Stimulated activated CD4-positive, alpha-beta T cell treated with anti-CD3 and anti-CD28 coated beads, Interleukin-12 subunit alpha, Interleukin-12 subunit beta, amount 100 ng/mL, for 24 hours (primary cell): ENCODE measurements at places on chromosomes 16 and 17.

DNA sequence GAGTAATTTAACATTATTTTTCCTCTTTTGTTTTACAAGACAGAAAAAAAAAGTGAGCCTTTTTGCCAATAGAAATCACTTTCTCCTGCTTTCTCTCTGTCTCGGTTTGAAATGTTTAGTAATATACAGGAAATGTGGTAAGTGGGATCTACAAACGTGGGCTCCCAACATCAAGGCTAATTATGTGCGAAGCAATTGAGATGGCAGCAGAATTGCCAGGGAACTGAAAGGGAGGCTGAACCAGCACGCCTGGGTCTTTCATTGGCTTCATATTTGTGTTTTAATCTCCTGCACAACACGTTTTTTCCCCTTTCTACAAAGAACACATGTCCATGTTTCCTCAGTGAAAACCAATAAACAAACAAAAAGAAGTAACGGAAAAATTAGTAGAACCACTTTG lies 743.9 kb upstream of the SOX9 start:
- DNase-seq = no peak

DNA sequence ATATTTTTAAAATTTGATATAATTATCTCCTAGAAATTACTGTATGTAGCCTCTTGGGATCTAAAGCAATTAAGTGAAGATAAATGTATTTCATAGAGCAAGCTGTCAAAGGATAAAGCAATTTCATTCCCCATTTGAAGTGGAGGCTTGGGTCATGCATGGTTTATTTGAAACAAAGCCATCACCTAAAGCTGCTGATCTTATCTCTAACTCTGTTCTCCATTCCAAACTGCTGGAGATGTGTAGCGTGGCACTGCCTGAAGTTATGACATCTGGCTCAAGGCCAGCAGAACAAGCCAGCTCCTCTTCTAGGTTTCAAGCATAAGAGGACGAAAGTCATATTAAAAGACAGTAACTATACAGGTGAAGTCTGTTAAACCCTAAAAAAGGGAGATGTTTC lies 83.9 kb downstream of the HIC1 start:
- no peak for DNase-seq

- DNase-seq = peak; percentile 58
These were observed 37.6 kb downstream of the CTU2 start for GRCh38 chr16:88743693-88744576.

- DNase-seq = no peak
These were observed 46.9 kb downstream of the TUBD1 start for GRCh38 chr17:59845595-59846393.

DNA sequence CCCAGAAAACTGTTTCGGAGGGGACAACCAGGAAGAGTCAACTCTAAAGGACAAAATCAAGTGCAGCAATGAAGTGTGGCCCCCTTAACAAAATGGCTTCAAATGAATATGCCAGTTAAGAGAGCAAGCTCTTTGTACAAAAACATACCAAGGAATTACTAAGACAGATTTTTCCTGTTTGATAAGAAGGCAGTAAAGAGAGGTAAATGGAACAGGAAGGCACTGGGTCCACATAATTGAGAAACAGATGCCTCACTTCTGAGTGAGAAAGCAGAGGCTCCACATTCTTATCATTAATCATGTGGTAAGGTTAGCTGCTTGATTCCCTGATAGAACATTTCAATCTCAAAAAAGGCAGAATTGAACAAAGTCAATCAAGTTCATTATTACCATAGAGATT lies 44.9 kb downstream of the MBTD1 start:
- DNase-seq = no peak

GRCh38 chr16:86015606-86016005 lies 116.6 kb downstream of the IRF8 start:
- no peak for DNase-seq

DNA sequence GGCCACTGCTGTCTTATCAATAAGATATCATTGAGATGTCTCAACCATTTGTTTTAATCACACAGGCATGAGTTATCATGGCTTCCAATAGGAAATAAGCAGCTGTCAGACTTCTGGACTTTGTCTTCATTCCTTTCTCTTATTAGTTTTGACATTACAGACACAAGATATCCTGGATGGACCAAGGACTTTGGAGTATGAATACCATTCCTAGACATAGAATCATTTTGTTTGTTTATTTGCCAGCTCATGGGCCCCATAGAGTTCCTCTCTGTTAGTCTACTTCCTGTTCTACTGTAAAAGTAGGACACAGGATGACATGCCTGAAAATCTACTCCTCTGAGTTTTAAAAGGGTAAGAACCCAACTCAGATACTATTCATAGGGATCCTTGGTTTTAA lies 77.7 kb upstream of the KCNJ16 start:
- DNase-seq = no peak

GRCh38 chr16:67394155-67395104 lies 1.1 kb upstream of the TPPP3 start:
- no peak for DNase-seq

- no peak for DNase-seq
These were observed 6.2 kb downstream of the SPATA2L start for GRCh38 chr16:89695086-89695874.

DNA sequence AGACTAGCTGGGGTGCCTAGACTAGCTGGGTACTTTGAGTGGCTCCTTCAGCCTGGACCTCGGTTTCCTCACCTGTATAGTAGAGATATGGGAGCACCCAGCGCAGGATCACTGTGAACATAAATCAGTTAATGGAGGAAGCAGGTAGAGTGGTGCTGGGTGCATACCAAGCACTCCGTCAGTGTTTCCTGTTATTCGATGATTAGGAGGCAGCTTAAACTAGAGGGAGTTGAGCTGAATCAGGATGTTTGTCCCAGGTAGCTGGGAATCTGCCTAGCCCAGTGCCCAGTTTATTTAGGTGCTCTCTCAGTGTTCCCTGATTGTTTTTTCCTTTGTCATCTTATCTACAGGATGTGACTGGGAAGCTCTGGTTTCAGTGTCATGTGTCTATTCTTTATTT lies 8.4 kb upstream of the TMEM235 start:
- DNase-seq = no peak

GRCh38 chr16:49953090-49953489 lies 71.9 kb upstream of the CNEP1R1 start:
- no peak for DNase-seq

DNA sequence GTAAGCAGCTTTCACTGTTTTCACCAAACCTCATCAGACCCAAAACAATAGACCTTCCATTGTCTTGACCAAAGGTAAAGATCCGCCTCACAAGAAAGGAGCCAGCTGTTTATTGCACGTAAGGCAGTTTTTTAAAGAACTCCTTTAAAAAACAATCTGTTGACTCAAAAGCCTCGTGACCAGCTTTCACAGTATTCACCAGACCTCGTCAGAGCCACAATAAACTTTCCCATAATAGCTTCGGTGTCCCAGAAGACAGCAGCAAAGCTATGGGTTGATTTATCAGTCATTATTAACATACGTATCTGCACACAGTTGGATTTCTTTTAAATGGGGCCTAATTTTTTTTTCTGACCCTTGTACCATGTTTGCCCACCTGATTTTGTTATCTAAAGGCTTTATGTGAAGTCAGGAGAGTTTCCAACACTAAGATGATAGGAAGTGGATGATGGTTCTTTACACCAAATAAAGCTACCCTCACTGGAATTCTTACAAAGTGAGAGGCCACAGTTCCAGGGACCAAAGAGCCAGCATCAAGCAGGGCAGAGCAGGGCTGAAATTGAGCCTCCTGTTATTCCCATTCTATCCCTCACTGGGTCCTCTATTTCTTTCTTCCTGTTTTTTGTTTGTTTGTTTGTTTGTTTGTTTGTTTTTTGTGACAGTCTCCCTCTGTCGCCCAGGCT lies 17.6 kb upstream of the HELZ start:
- no peak for DNase-seq

DNA sequence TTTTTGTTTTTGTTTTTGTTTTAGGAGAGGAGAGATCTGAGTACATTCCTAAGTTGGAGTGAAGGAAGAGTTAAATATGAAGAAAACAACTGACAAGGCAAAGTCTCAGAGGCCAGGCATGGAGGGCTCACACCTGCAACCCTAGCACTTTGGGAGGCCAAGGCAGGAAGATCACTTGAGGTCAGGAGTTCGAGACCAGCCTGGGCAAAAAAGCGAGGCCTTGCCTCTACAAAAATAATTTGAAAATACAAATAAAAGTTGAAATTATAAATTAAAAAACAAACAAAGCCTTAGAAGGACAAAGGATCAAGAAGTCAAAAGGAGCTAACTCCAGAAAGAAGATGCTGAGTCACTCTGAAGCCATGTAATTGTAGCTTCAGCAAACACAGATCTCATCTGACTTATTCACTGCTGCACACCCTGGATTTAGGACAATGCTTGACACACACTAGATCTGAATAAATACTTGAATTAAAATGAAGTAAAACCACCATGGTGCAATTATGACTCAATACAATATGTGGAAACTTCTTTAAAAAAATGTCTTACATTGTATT lies 9.1 kb downstream of the CEP20 start:
- no peak for DNase-seq

DNA sequence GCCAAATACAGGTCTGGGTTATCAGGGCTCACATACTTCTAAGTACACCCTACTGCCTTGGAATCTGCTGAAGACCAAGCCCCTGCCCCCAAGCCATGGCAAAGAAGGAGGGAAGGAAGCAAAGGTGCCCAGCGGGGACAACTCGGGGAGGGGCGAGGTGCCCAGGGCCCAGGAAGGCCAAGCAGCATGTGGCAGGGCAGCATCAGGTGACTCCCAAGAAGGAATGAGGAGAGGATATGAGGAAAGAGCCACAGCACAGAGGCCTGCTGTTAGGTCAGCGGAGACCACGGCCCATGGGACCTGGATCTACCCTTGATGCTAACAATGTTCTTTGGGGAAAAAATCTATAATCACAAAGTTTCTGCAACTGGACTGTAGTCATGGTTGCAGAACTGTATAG lies 142.6 kb upstream of the CRHR1 start:
- no peak for DNase-seq

- DNase-seq = no peak
These were observed 36.7 kb downstream of the CCDC57 start for GRCh38 chr17:82175951-82176350.

GRCh38 chr16:9798474-9798873 lies 383.8 kb downstream of the GRIN2A start:
- DNase-seq = no peak

GRCh38 chr16:67719778-67720144 lies 645 bp upstream of the GFOD2 start:
- DNase-seq = no peak

DNA sequence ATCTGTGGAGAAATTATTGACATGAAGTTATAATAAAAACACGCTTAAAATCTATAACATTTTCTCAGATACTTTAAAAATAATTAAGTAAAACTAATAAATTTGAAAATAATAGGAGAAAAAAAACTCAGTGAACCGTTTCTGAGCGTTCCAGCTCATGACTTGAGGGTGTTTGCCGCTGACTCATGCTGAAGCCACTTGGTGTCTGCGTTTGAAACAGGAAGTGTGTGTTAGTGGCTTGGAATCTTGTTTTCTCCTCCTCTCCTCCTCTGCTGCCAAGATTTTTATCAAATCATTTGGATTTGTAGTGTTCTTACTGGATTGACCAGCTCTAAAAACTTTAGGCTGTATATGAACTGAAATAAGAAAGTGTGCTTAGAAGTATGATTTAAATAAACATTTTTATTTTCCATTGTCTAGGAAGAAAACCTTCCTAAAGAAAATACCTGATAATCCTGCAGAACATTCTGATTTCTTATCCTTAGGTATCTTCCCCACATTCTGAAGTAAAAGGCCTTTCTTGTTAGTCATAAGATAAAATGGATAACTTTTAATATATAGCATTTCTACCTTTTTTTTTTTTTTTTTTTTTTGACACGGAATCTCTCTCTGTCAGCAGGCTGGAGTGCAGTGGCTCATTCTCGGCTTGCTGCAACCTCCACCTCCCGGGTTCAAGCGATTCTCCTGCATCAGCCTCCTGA lies 30.8 kb downstream of the USP10 start:
- no peak for DNase-seq

DNA sequence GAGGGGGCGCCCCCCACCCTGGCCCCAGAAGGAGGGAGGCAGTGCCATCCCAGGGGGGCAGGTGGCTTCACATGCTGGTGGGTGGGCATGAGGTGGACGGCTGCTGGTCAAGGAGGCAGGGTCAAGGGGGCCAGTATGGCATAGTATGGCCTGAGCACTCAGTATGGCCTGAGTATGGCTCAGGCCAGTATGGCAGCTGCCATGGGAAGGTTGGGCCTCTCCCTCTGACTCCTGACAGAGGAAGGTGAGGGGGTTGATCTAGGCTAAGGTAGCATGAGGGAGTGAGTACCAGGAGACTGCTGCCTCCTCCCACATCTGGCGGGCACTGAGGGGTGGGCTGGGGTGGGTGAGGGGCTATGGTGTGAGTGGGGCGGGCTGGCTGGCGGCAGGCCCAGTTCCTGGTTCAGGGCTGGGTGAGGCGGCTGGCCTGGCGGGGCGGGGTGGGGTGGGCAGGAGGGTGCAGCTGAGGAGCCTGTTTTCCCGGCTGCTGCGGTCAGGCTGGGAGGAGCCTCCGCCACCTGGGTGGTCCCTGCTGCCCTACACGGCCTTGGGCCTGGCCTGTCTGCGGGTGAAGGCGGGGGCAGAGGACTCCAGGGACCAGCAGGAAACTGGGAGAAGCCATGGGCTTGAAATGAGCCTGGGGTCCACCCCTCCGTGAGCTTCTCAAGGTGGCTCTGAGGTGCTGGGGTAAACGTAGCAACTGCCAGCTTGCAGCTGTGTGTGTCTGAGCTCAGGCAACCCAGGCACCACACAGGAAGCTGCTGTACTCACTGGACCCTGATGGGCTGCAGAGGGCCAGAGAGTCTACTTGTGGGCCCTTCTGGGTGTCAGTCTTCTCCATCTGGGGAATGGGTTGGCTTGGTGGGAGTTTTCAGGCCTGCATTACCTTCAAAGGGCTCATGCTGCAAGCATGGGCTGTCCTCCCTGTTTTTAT lies 57.0 kb downstream of the RAI1 start:
- no peak for DNase-seq

DNA sequence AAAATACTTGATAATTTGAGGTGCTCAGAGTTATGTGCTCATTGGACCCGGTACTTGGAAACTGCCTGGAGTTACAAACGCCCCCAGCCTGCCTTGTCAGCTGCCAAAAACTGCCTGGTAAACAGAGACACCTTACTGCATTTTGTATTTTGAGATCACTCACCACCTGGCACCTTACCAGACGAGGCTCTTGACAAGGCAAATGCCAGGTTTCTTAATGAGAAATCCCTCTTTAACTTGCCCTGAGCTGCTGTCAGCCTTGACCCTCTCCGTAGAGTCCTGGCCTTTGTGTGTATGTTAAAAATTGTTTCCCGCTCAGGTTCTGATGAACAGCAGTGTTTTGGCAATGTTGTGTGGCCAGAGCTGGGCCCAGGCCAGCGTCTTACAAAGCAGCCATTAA lies 28.8 kb downstream of the SYT17 start:
- DNase-seq = no peak

DNA sequence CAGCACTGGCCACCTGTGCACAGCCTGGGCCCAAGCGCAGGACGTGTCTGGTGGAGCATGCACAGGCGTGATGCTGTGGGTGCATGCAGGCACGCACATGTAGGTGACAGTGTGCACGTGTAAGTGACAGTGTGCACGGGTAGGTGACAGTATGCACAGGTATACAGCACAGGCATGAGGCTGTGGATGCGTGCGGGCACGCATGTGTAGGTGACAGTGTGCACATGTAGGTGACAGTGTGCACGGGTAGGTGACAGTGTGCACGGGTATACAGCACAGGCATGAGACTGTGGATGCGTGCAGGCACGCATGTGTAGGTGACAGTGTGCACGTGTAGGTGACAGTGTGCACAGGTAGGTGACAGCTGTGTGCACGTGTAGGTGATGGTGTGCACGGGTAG lies 7.9 kb downstream of the RPUSD1 start:
- no peak for DNase-seq

GRCh38 chr16:46826631-46827030 lies 4.3 kb downstream of the C16orf87 start:
- DNase-seq = no peak

- DNase-seq = no peak
These were observed 191.1 kb downstream of the CHD9NB start for GRCh38 chr16:52861614-52862022.
